ENCODE measurements at places on chromosomes 7 and 10.

DNA sequence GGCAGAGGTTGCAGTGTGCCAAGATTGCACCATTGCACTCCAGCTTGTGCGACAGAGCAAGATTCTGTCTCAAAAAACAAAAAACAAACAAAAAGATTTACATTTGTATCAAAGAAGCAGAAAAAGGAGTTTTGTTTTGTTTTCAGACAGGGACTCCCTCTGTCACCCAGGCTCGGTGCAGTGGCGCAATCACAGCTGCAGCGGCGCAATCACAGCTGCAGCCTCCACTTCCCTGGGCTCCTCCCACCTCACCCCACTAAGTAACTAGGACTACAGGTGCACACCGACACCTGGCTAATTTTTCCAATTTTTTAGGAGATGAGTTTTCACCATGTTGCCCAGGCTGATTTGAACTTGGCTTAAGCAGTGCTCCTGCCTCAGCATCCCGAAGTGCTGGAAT, 1.8 kb downstream of the ARMC10 start:
- peak; percentile 56 for DNase-seq

DNA sequence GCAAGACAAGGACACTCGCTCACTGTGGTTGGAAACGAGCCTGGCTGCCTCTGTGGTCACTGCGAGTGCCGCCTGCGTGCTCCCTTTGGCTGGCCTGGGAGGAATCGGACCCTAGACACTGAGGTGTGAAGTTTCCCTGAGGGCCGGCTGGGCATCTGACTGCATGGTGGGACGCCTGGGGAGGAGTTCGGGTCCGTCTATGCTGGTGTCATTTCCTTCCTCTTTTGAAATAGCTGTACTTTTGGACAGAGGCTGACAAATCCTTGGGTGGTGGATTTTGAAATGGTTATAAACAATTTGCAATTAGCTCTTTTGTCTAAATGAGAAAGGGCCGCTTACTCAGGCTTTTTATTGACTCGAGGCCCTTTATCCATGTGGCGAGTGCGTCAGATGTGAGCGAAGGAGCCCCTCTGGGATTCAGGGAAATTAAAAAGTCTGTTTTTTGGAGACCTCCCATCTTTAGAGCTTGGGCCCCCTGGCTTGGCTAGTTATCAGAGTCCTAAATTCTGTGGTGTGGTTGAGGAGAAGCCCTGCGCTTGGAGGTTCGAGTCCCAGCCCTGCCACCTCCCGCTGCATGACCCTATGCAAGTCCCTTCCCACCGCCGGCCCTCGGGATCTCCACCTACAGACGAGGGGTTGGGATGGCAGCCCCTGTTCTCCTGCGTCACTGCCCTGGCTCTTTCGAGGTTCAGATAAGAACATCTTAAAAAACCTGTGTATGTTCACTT, 147.1 kb downstream of the RGS10 start:
- peak; percentile 90 for DNase-seq

GRCh38 chr7:112550468-112551060, 69.8 kb downstream of the LSMEM1 start:
- peak; percentile 65 for DNase-seq

DNA sequence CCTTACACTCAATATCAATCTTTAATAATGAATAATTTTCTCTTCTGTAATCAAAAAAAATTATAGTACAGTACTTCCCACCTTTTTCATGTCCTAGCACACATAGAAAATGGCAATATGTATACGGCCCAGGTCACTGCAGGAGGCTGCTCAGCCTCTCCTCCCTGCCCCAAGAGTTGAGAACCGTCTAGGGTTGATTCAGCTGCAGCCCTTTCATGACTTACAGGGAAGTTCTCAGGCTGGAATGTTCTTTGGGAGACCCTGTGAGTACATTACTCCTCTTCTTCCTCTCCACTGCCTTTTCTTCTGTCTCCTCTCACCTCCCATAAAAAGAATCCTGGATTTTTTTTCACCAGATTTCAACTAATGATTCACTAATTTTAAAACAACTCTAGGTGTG, 180.0 kb downstream of the HDAC9 start:
- no peak for DNase-seq

- peak; percentile 53 for DNase-seq
These were observed 569 bp downstream of the ZNF316 start for GRCh38 chr7:6637544-6638229.

Measured in inflammatory macrophage treated with lipopolysaccharide for 4 hours (primary cell).